Thyroid gland (tissue), 4 donors: ENCODE measurements at places on chromosomes 12 and 14.

DNA sequence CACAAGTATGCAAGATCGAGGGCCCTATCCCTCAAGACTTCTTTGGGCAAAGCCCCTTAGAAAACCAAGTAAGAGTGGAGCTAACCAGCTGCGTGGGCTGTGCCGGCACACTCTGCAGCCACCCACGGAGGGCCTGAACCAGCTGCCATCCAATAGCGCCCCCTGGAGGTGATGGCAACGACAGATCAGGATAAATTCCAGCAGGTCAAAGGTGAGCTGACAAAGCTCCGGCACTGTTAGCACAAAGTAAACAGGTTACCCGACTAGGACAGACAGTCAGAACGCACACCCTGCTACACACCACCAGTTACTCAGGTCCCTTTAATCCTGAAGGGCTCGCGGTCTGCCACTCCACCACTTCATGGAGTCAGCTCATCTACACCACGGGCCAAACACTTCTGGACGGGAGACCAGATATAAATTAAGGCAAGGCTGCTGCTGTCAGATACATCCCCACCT lies 4.9 kb downstream of the ZBTB39 start:
- peak; percentile 64 for DNase-seq

- DNase-seq = no peak
These were observed 17.1 kb upstream of the KRT77 start for GRCh38 chr12:52720365-52720886.

DNA sequence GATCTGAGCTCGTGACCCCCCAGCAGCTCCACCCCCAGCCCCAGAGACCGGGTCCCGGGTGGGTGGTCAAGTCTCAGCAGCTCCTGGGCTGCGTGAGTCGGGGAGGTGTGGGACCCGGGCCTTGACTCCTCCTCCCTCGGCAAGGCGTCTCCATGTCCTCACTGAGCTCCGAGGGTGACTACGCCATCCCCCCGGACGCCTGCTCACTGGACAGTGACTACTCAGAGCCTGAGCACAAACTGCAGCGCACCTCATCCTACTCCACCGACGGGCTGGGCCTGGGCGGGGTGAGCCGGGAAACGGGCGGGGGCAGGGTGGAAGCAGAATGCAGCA lies 28.1 kb downstream of the PIGH start:
- peak; percentile 21 for DNase-seq

DNA sequence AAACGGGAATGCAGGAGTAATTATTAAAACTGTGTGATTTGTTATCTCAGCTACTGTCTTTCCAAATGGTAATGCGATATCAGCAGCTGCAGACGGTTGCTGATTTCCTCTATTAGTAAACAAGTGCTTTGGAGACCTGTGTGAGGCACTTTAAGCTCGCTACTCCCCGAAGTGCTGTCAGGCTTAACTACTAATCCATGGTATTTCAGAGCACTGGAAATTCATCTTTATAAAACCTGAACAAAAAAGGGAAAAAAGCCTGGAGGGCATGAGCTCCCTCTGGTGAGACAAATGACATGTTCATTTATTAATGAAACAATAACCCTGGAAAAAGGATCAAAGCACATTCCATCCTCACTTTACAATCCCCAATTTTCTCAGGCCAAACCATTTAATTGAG lies 143.6 kb upstream of the OTX2 start:
- no peak for DNase-seq

DNA sequence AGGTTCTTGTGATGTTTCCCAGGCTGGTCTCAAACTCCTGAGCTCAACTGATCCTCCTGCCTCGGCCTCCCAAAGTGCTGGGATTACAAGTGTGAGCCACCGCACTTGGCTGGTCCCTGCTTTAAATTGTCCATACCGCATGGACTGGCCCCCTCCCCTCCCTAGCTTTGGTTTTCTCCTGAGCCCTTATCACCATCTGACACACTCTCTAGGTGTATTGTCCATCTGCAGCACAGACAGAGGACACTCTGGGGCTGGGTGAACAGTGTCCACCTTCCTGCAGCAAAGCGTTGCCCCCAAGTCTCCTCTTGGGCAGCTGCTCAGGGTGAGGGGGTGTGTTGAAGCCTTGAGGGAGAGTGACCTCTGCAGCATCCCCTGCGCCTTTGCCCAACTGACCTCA lies 36.0 kb upstream of the DLK1 start:
- DNase-seq = no peak

GRCh38 chr12:121826318-121827150 lies 22.7 kb downstream of the SETD1B start:
- no peak for DNase-seq

- DNase-seq = no peak
These were observed 35.4 kb upstream of the AACS start for GRCh38 chr12:125029761-125030358.

GRCh38 chr14:24713404-24713803 lies 79.4 kb upstream of the GZMB start:
- no peak for DNase-seq

- DNase-seq = no peak
These were observed 38.2 kb downstream of the PLEKHA5 start for GRCh38 chr12:19167708-19168107.

- no peak for DNase-seq
These were observed 723 bp upstream of the LRP10 start for GRCh38 chr14:22870811-22871223.

DNA sequence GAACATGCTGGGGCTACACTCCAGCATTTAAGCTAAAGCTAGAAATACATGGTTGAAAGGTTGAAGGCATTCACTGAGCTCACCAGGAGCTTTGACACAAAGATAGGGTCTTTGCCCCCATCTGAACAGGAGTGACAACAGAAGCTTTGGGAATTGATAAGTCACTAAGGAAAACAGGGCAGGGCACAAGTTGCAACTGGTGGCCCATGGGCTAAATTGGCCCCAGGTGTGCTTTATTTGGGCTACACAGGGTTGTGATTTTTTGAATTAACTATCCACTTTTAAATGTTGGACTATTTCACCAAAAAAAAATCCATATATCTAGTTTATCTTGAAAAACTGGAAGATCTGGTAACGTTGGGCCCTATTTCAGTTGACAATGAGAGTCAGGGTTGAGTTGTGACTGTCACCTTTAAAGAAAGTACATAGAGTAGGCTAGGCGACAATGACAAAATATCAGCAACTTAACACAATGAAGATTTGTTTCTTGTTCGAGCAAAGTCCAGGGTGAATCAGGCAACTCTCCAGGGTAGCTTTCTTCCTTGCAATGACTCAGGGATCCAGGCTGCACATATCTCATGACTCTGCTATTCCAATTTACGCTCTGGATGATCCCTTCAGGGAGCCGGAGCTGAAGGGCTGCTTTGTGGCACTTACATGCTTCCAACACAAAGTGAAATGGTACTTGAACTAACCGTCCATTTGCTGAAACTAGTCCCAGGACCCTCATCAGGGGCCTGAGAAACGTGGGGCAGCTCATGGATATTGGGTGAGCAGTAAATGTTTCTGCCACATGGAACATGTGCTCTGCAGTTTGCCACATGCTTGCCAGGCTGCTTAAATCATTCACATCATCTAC lies 13.3 kb upstream of the EIF4B start:
- DNase-seq = no peak

DNA sequence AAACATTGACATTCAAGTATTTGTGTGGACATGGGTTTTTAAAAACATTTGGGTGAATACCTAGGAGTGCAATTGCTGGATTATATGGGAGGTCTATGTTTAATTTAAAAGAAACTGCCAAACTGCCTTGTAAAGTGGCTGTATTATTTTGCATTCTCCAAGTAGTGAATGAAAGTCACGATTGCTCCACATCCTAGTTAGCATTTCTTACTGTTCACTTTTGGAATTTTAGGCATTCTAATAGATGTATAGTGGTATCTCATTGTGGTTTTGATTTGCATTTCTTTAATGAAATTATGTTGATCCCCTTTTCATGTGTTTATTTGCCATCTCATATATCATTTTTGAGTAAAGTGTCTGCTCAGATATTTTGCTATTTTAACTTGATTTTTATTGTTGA lies 159.5 kb downstream of the FOXG1 start:
- DNase-seq = no peak

DNA sequence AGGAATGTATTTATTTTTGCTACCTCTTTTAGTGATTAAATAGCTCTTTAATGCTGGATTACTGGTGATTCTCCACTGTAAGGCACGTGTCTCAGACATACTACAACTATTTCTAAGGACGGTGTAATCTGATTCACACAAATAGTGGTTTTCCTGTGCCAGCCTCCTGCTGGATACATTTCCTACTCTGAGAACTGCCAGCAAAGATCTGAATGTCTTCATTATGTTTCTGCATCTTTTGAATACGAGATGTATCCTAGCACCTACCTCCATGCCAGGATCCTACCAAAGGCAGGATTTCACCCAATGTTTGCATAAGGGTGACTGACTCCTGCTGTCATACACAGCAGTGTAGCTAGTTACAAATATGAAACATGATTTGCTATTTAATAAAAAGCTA lies 120.6 kb downstream of the PRICKLE1 start:
- DNase-seq = no peak
